ENCODE measurements at places on chromosomes 3 and 15. TPM values are rescaled to one million over a fixed set of nuclear protein-coding genes. Genes with fewer than 3 reads are reported as not detected.

CLDN18 gene
- total RNA-seq: not detected

BMF gene
- 9.5 TPM for total RNA-seq

MLF1 gene
- 11.8 TPM for total RNA-seq

ERC2 gene
- 0.26 TPM for total RNA-seq

ZDHHC23 gene
- 0.77 TPM for total RNA-seq

CACNA2D2 gene
- total RNA-seq: under 0.01 TPM

IL5RA gene
- total RNA-seq: not detected

FBXW12 gene
- total RNA-seq: not detected

PDZRN3 gene
- 47.5 TPM for total RNA-seq

SAXO2 gene
- total RNA-seq: 0.66 TPM

KCNAB1 gene
- total RNA-seq: 0.33 TPM

COL6A5 gene
- under 0.01 TPM for total RNA-seq

VPS33B gene
- total RNA-seq: 9.0 TPM

LDHAL6B gene
- total RNA-seq: not detected

POLG gene
- 61.3 TPM for total RNA-seq

SV2B gene
- total RNA-seq: under 0.01 TPM

CATSPER2 gene
- 2.3 TPM for total RNA-seq

PIF1 gene
- total RNA-seq: 3.1 TPM

OIP5 gene
- 2.0 TPM for total RNA-seq

SPESP1 gene
- total RNA-seq: 4.6 TPM

RETNLB gene
- total RNA-seq: not detected

ACP3 gene
- 3.5 TPM for total RNA-seq

HGD gene
- under 0.01 TPM for total RNA-seq

IGDCC3 gene
- not detected for total RNA-seq

NR1I2 gene
- under 0.01 TPM for total RNA-seq

TMCO5A gene
- total RNA-seq: not detected

NEK11 gene
- total RNA-seq: 14.4 TPM

NOP10 gene
- total RNA-seq: 189 TPM

RTP1 gene
- total RNA-seq: not detected

LYZL4 gene
- not detected for total RNA-seq

STRIT1 gene
- total RNA-seq: not detected

GOLGA8S gene
- total RNA-seq: under 0.01 TPM

PLSCR2 gene
- total RNA-seq: not detected

CCR3 gene
- total RNA-seq: 0.26 TPM

IL20RB gene
- 0.51 TPM for total RNA-seq

EPM2AIP1 gene
- 10.5 TPM for total RNA-seq

IVD gene
- 61.8 TPM for total RNA-seq

P3H2 gene
- total RNA-seq: 4.6 TPM

PRICKLE2 gene
- total RNA-seq: 29.4 TPM

GPR62 gene
- under 0.01 TPM for total RNA-seq

XXYLT1 gene
- 12.4 TPM for total RNA-seq

SAMD7 gene
- not detected for total RNA-seq

ASB14 gene
- total RNA-seq: not detected

SCAANT1 gene
- total RNA-seq: 1.7 TPM

IL17RB gene
- total RNA-seq: 0.33 TPM

LRRN1 gene
- total RNA-seq: 0.33 TPM

CHRD gene
- total RNA-seq: 4.8 TPM

SPATA12 gene
- not detected for total RNA-seq

Measured in fibroblast of lung (primary cell).